Stimulated activated CD8-positive, alpha-beta memory T cell treated with anti-CD3 and anti-CD28 coated beads, Interleukin-15, amount 100 ng/mL, for 1 hour (primary cell): ENCODE measurements at places on chromosomes 1 and 21.

- DNase-seq: no peak
These were observed 22.1 kb downstream of the MRAP start for GRCh38 chr21:32320726-32321125.

DNA sequence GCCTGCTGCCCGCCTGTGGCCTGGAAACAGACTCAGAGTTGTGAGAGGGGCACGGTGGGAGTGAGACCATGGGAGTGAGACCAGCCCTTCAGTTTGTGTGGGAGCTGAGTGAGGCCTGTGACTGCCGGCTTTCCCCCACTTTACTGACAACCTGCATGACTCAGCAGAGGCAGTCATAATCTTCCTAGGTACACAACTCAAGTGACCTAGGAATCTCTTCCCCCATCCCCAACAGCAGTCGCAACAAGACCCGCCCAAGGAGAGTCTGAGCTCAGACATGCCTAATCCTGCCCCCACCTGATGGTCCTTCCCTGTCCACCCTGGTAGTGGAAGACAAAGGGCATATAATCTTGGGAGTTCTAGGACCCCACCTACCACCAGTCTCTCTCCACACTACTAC, 44.2 kb downstream of the KLHL20 start:
- DNase-seq: no peak

DNA sequence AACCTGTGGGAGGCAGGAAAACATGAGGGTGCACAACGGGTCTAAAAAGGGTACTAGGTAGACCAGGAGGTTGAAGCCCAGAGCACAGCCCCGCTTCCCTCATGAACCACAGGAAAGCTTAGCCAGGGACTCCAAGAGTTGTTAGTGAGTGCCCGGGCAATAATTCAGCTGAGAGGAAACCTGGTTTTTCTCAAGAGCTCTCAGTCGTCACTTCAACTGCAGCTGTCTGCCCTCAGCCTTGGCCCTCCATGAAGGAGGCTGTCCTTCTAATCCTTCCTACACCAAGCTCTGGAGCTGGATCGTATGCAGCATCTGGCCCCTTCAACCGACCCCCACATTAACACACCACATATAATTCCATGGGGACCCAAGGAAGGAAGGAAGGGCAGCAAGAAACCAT, 77.0 kb upstream of the BACE2 start:
- no peak for DNase-seq

- no peak for DNase-seq
These were observed 318.7 kb upstream of the ST6GALNAC5 start for GRCh38 chr1:76548513-76549100.
